Natural killer cell treated with Interleukin-12 subunit alpha and Interleukin-12 subunit beta and Interleukin-15 and Interleukin-18, amount 100 ng/mL, for 72 hours (primary cell): ENCODE measurements at places on chromosomes 3 and 15. TPM values are rescaled to one million over a fixed set of nuclear protein-coding genes. Genes with fewer than 3 reads are reported as not detected.

NR2E3 gene
- not detected for total RNA-seq

FSTL1 gene
- 1.4 TPM for total RNA-seq

ARL14 gene
- total RNA-seq, result not detected

CISH gene
- total RNA-seq, result 146 TPM

GADL1 gene
- not detected for total RNA-seq

TNIK gene
- total RNA-seq, result 48.5 TPM

ANKRD34C gene
- total RNA-seq, result not detected

LRRC2 gene
- not detected for total RNA-seq

SMCO1 gene
- total RNA-seq, result not detected
